Stimulated activated CD8-positive, alpha-beta memory T cell treated with anti-CD3 and anti-CD28 coated beads, Interleukin-4, amount 100 ng/mL, for 1 hour (primary cell): ENCODE measurements at places on chromosomes 3 and 15.

DNA sequence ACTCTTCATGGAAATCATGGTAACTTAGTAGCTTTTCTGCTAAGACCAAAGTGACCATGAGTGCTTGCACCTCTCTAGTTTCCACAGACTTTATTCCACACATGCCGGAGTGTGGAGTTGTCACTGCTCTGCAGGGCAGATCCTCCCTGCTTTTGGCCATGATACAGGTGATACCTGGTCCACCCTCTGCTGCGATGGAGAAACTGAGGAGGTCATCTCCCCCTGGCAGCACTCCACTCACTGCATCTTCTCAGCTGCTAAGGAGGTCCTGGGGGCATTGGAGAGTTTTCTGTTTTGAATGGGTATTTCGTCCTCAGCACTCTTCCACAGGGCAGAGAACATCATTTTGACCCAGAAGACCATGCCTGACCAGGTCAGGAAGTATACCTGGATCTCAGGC, 31.1 kb downstream of the RBM5 start:
- DNase-seq, result no peak

GRCh38 chr15:27399241-27399640, 428.3 kb downstream of the GABRG3 start:
- DNase-seq, result no peak

- DNase-seq, result no peak
These were observed 111.4 kb downstream of the OPA1 start for GRCh38 chr3:193704431-193704830.

DNA sequence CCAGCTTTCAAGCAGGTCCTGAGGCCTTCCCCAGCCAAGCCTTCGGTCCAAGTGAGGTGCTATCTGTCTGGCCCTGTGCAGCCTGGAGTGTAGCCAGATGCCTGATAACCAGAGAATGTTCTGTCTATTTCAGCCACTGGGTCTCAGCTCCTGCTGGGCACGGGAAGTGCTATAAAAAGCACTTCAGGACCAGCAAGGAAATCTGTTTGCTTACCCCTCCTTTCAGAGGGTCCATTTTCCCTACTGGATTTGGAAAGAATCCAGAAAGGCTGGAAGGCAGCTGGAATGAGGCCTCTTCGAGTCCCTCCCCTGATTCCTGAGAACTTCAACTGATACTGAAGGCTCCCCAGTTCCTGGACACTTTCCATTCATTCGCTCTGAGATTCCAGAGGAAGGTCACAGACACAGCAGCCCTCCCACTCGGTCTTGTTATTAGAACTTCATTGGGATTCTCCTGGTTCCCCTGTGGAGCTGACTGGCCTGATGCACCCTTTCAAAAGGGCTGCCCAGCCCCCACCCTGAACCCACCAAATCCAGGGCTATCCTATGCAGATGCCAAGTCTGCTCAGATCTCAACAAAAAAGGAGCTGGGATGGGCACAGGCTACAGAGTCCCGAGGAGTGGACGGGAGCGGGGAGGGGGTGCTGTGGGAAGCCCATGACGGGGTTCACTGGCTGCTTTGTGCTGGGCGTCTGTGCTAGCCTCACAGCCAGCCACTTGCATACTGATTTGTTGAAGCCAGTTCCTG, 70.4 kb downstream of the UMPS start:
- DNase-seq, result no peak

GRCh38 chr15:45268135-45268534, 16.1 kb downstream of the SLC28A2 start:
- DNase-seq, result no peak

DNA sequence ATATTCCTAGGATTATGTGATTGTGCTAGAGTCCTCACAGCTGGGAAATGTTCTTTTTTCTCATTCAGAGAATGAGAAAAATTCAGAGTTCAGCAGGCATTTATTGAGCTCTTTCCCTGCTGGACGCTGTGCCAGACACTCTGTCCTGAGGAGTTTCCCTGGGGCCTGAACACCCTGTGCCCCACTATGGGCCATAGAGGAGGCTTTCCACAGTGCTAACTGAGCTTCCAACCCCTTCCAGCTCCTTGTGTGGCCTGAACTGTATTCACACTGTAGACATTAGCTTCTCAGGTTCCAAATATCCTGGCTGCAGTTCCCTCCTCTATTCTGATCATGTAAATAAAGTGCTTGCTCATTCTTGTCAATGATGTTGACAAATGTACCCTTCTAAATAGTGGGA, 10.0 kb downstream of the ABHD2 start:
- no peak for DNase-seq

DNA sequence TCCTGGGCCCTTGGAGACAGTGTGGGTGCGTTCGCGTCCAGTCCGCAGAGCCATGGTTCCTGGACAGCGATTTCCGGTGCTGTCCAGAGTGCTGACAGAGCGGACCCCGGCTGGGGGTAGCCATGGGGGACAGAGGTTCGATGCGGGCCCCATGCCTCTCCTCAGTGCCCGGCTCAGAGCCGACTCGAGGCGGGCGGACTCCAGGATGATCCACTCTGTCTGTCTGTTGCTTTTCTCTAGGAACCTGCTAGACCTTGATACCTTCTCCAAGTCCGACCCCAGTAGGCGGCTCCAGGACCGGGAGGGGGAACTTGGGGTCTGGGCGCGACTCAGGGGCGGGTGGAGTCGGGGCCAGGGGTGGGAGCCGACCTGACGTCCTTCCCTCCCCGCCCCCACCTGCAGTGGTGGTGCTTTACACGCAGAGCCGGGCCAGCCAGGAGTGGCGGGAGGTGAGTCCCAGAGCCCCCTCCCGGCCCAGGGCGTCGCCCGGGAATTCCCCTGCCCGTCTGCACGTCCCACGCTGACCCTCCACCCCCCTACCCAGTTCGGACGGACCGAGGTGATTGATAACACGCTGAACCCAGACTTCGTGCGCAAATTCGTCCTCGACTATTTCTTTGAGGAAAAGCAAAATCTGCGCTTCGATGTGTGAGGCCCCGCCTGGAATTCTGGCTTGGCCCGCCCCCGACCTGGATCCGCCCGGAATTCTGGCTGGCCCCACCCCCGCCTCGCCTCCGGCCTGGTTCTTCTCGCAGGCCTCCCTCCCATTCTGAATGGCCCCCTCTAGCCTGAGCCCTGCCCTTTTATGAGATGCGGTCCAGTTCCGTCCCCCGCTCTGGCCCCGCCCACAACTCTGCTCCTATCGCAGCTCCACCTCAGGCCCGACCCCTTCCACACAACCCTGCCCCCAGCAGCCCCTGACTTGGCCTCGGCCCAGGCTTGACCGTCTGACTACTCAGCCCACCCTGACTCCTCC, 1.0 kb downstream of the CPNE9 start:
- DNase-seq, result no peak

DNA sequence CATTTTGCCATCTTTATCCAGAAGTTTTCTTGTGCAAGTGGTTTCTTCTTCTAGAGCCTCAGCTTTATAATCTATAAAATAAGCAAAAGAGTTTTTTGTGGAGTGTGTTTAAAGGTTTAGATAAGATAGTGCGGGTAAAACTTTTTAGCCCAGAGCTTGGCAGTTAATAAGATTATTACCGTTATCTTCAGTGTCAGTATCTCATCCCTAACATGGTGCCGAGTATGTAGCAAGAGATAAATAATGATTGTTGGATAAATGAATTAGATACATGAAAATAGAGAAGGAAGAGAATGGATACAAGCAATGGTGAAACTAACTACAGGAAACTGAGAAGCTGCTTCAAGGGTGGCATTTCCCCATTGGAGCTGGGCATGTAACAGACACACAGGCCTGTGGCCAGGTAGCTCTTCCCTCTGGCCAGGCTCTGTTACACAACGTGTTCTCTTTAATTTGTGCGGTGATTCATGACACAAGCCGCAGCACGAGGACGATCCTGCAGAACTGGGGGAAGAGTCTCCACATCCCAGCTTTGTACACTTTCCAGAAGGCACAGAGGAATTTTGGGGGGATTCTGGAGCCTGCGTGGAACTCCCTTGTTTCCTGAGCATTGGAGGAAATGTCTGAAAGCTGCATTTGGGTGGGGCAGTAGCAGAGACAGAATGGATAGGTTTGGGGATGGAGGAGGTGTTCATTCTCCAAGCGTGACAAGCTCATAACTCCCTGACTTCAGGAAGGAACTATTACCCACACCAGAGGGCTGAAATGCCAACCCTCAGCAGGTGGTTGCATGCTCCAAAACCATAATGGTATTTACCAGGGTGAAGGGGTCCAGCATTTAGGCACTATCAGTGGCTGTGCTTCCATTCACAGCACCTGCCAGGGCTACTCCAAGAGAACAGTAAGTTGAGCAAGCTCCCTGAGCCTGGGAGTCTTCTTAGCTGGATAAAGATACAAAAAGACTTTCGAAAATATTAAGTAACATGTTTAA, 14.2 kb upstream of the ST6GAL1 start:
- DNase-seq, result no peak

- no peak for DNase-seq
These were observed 85.1 kb downstream of the PDCD6IP start for GRCh38 chr3:33883538-33883950.

DNA sequence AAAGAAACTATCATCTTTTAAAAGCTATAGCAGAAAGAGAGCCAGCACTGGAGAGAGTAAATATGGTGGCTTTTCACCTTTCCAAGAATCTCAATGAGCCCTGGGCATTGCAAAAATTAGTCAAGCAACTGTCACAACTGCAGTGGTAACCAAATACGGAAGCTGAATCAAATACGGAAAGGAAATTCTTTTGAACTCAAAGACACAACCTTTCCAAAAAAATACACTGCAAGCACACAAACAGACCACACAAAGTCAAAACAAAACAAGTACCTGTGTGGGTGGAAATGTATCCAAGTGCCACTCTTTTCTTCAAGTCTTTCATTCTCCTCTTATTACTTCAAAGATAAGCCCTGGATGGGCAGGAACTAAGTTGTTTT, 17.6 kb downstream of the VGLL4 start:
- DNase-seq, result no peak

DNA sequence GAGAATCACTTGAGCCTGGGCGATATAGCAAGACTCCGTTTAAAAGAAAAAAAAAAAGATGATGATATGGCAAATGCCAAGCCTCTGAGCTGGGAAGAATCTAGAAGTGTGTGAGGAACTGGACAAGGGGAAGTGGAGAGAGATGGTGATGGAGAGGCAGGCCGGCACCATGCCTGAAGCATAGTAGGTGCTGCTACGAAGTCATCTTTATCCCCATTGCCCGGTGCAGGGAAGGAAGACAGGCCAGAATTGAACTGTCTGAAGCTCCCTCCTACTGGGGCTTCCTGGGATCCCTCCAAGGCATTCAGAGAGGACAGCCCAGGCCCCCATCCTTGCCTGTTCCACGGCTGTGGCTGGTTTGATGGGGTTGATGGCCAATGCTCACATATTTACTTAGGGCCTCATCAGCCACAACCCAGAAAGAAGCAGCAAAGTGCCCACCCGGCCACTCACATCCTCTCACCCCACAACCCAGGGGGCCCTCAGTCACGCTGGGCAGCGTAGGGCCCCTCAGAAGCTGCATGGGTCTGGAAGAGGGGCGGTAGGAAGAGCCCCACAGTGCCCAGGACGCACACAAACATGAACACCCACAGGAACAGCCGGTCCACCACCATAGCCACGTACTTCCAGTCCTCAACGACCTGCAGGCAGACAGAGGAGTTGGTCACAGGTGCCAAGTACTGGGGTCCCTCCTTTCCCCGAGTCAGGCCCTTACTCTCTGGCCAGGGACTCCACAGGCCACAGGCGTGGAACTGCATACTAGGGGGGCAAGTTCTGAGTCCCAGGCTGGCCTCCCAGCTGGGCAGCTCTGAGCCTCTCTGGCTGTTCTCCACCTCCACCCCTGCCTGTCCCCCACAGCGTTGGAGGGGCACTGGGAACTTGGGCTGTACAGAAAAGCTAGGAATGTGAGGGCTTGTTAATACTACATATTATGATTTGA, 4.1 kb upstream of the CHRNA3 start:
- no peak for DNase-seq

DNA sequence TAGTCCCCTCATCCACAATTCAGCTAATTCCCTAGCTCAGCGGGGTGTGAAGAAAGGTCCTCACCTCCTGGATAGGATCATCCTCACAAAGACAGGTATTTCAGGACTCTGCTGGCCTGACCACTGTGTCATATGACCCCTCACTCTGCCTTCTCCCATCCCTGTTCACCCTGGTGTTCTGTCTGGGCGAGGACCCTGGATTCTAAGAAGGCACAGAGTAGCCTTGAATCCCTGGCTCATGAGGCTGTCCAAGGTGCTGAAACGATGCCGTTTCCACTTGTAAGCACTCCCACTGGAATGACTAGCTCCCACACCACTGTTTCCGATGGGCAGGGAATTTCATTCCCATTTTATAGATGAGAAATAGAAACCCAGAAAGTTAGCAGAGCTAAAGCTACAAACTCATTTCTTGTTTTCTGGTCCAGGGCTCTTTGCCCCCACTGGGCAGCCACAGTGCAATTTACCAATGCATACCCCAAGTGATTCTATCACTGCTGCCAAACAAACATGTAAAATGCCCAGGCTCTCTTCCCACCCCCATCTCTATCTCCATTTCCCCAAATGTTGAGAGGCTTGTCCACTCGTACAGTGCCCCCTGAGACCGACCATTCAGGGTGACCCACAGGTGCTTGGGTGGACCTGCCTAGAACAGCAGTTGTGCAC, 83.2 kb downstream of the RAB11A start:
- DNase-seq, result no peak

GRCh38 chr15:101437209-101437608, 52.3 kb downstream of the PCSK6 start:
- no peak for DNase-seq

- no peak for DNase-seq
These were observed 427.0 kb upstream of the RARB start for GRCh38 chr3:25000971-25001591.

- DNase-seq, result no peak
These were observed 622.6 kb downstream of the NLGN1 start for GRCh38 chr3:174020156-174020555.
